ENCODE measurements at places on chromosomes 2 and 18. TPM values are rescaled to one million over a fixed set of nuclear protein-coding genes. Genes with fewer than 3 reads are reported as not detected.

C2orf81 gene
- 3.3 TPM for total RNA-seq

SPEG gene
- 3.2 TPM for total RNA-seq

IL18R1 gene
- total RNA-seq: 20.6 TPM

SPIRE1 gene
- total RNA-seq: 49.5 TPM

SFT2D3 gene
- 7.9 TPM for total RNA-seq

DSG1 gene
- total RNA-seq: 0.27 TPM

DNA sequence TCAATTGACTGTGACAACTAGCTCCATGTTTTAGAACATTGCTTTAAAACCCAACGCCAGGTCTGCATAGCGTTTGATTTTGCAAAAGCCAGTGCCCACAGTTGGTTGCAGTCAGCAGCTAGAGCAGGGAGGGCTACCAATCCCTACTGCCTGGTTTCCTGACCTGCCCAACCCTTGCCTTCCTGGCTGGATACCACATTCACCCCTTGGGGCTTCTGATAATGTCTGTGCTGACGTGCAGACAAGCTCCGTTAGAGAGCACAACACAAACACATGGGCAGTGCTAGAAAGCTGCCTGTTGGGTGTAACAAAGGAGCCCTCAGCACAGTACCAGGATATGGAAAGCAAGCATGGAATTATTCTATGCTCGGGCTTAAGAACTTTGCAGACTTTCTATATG, 71.4 kb upstream of the THSD7B start:
- no peak for DNase-seq

DNA sequence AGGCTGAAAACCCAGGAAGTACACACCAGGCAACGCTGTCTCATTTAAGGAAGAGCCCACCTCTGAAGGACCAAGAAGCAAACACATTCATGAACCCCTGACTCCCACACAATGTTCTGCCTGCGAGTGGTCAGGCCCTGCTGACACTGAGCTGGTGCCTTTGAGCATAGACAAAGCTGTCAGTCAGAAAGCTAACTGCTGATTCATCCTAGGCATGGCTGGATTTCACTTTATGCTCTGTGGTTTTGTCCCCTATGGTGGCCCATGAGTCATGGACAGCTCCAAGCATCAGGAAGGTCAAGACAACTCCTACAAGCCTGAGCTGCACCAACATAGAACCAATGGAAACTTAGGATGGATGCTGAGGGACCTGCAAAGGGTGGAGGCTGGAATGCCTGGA, 78.9 kb downstream of the UXS1 start:
- DNase-seq: no peak

- no peak for DNase-seq
Measured at GRCh38 chr2:192443831-192444230, 249.1 kb upstream of the TMEFF2 start.

- no peak for DNase-seq
Measured at GRCh38 chr18:47409519-47409918, 158.1 kb upstream of the SKOR2 start.

GRCh38 chr2:204110338-204110741, 173.8 kb downstream of the ICOS start:
- peak; percentile 74 for DNase-seq

GRCh38 chr2:176158855-176159662, 2.0 kb downstream of the HOXD3 start:
- no peak for DNase-seq

DNA sequence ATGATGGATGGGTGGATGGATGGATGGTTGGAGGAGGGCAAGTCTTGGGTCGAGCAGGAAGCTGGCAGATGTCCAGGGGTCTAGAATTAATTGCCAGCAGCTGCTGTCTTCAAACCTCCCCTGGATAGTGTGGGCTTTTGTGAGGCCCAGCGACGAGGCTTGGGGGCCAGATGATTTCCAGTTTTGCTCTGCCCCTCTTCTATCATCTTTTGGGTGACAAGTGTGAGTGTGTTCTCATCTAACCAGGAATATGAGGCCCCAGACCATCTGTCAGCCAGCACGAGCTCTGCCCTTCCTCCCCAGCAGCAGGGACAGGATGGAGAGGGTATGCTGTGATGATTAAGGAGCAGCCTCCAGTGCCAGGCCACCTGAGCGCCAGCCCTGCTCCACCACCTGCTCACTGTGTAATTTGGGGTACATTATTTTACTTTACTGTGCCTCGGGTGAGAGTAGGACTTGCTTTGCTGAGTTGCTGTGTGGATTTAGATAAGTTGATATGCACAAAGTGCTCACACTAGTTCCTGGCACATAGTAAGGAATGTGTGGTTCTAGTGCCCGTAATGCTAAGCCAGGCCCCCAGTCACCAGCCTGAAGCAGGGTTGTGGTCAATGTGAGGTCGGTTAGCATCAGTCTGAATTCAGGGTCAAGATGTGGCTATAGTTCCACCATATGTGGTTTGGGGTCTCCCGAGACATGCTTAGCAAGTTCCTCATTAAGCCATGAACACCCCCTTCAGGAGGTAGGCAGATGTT, 251.1 kb downstream of the CYP26B1 start:
- DNase-seq: no peak

DNA sequence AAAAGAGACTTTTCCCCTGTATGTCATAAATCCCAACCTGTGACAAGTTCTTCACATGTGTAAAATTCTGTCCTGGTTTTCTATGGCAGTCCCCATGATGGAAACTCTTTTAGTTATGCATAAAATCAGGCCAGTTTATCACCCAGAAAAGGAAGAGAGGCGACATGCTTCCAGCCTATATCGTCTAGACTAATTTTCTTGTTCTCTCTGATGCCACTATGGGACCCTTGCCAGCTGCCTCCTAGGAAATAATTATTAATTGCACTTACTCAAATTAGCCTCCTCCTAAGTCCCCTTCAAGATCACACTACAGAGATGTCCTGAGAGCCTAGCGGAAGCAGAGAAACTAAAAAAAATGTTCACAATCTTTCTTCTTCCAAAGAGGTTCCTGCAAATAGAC, 722.4 kb downstream of the NRXN1 start:
- no peak for DNase-seq

DNA sequence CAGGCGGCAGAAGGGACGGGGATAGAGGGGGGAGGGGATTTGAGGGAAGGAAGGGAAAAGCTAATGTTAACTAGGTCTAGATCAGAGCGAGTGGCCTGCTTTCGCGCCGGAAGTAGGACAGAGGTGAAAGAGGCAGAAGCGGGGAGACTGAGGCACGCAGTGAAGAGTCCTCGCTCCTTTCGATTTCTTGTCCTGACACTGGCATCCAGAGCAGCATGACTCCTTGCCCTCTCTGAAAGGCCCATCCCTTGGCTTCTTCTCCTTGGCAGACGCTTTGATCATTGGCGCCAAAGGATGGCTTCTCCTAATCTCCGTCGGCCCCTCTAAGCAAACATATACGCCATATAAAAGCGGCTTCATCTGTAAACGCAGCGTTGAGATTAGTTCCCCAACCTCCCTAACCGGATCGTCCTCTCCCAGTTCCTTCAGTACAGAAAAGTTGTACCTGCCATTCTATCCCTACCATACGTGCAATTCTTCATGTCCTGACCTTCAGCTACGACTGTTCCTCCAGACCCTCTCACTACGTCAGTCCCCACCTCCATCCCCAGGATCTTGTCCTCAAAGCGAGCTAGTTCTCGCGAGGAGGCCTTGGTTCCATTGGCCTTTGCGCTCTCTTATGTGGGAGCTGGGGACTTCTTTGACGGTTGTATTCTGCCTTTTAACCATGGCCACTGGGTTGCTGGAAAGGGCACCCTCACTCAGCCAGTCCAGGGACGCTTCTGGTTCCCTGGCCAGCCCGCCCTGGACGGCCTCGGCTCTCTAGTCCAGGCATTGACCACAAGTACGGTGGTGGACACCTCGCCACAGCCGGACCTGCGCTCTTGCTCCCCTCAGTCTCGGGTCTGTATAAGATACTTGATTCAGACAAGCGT, 857 bp upstream of the NEUROD1 start:
- DNase-seq: no peak

GRCh38 chr2:127633556-127634065, 12.3 kb upstream of the GPR17 start:
- no peak for DNase-seq

GRCh38 chr2:42359304-42359964, 1.6 kb downstream of the COX7A2L start:
- no peak for DNase-seq

DNA sequence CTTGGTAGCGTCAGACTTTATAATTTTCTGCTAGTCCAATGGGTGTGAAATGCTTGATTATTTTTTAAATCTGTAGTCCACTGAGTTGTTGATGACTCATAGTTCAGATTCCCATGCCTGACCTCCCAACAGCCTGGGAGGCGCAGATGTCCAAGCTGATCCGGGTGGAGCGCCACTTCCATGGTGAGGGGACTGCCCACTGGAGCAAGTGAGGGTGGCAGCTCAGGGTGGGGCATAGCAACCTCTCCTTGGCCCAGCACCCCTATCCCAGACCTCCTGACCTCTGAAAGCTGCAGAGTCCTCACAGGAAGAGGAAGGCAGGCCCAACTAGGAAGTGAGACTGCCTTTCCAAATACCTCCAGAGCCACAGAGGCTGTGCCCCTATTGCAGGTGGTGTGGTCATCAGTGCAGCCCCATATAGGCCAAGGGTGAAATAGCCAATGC, 4.4 kb downstream of the MAL start:
- DNase-seq: no peak

- peak; percentile 58 for DNase-seq
Measured at GRCh38 chr2:230879891-230880290, 15.1 kb downstream of the ITM2C start.

- no peak for DNase-seq
Measured at GRCh38 chr2:58120626-58121229, 74.1 kb downstream of the VRK2 start.

GRCh38 chr2:62971936-62972335, 78.7 kb upstream of the OTX1 start:
- DNase-seq: no peak

DNA sequence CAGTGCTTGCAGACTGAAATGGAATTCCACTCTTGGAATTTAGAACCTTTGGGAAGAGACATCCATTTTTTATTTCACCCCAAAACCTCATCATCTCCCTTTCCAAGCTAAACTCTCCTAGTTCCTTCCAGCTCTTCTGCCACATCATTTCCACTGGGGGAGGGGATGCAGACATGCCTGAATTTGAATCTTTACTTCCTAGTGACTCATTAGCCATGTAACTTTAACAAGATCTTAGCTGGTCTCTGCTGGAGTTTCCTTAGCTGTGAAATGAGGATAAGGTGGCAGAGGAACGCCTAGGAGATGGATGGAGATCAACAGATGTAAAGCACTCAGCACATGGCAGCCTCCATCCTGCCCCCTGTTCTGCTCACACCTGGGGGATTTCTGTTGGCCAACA, 266.8 kb downstream of the EN1 start:
- no peak for DNase-seq

GRCh38 chr2:66439812-66440542, 5.1 kb downstream of the MEIS1 start:
- no peak for DNase-seq

DNA sequence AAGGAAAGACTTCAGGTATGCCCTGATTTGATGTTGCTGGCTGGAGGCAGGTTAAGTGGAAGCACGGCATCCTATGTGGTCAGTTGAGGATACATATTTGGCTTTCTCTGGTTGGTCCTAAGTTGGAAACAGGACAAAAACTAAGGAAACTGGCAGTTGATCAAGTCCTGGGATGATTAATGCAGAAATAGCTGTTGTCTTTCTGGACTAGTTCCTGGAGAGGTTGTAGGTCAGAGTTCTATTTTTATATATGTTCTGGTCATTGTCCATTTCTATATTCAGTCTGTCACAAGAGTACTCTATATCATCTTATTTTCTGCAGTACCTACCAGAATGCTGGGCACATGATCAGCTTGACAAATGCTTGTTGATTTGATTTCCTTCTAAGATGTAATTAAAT, 4.0 kb upstream of the SLC35F5 start:
- DNase-seq: no peak

DNA sequence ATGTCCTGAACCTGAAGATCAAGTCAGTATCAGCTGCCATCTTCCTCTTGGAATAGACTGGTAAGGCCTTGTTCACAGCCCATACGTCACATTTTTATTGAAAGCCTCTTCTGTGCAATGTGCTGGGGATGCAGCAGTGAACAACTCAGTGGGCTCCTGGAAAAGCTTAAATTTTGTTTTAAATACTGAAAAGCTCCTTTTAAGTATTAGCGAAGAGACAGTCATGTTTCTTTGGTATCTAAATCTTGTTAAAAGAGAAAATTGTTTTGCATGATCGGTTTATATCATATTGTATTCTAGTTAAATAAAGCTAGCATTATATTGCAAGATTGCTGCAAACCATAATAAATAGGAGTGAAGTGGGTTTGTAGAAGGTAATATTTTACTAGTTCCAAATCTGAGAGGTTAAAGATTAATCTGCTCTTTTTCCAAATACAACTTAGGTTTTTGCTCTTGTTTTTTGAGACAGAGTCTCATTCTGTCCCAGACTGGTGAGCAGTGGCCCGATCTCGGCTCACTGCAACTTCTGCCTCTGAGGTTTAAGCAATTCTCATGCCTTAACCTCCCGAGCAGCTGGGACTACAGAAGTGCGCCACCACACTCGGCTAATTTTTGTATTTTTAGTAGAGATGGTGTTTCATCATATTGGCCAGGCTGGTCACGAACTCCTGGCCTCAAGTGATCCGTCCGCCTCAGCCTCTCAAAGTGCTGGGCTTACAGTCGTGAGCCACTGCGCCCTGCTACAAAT, 1.6 kb upstream of the RMDN2 start:
- no peak for DNase-seq

Data from Peyer's patch (tissue), 4 donors.